CD4-positive, alpha-beta T cell treated with Interleukin-1 beta for 1 hour (primary cell): ENCODE measurements at places on chromosomes 3 and 15.
A peak's percentile ranks its signal among the peaks of the same experiment; 100 is the strongest.

GRCh38 chr3:193771011-193771652 lies 178.1 kb downstream of the OPA1 start:
- DNase-seq = no peak

DNA sequence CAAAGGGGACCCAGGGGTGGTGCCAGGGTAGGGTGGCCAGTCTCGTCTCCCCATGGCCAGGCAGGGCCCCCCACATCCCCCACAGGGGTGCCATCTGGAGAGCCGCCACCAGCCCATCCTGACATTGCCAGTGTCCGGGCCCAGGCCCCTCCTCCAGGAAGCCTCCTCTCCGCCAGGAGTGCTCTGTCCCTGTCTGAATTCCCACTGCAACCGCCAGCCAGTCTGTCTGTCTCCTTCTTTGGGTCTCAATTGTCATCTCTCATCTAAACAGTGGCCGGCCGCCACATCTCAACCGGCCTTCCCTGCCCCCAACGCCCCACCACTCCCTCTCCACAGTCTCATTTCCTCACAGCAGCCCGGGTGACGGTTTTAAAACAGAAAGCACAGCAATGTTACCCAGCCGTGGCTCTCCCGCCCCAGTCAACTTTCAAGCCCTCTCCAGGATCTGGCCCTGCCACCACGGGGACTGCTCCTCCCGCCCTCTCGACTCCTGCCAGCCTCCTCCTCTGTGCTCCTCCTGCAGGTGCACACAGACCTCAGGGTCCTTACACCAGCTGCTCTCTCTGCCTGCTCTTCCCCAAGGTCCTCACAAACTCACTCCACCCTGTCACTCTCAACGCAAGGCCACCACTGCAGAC lies 57.0 kb downstream of the IQSEC1 start:
- DNase-seq = peak; percentile 70

DNA sequence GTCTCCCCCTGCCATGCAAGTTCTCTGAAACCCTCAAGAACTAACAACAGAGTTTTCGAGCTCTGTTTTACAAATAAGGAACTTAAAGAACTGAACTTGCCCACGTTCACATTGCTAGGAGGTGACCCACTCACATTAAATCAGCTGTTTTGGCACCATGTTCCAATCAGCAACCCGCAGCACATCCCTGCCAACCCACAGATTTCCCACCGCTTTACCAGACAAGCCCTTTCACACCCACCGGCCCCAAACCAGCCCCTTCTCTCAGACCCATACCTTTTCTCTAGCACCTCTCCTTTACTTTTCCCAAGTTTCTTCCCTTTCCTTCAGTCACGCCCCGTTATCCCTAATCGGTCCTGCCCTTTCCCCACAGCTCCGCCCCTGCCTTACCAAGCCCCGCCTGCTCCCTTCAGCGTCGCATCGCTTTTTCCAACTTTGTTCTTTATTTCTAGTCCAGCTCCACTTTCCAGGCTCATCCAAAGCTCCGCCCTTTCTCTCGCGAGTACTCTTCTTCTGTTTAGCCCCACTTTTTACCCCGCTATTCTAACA lies 804 bp upstream of the BRPF1 start:
- DNase-seq = no peak

GRCh38 chr3:129937717-129938116 lies 36.8 kb upstream of the TRH start:
- no peak for DNase-seq

- DNase-seq = no peak
Measured at GRCh38 chr3:113091417-113091816, 100.6 kb downstream of the GTPBP8 start.

GRCh38 chr3:122940628-122941086 lies 86.9 kb downstream of the SEMA5B start:
- DNase-seq = no peak

DNA sequence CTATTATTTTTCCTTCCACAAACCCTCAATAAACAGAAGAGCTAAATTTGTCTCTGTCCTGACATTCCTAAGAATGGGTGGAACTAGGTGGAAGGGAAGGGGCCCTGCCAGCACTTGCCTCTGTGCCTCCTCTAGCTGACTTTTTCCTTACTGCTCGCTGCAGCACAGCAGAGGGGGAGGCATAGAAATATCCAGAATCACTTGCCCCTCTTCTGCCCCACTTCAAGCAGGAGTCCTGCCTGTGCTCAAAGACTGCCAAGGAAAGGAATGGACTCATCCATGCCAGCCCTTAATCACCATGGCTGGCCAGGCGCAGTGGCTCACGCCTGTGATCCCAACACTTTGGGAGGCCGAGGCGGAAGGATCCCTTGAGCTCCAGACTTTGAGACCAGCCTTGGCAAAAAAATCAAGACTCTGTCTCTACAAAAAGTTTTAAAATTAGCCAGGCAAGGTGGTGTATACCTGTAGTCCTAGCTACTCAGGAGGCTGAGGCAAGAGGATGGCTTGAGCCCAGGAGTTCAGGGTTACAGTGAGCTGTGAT lies 51.8 kb downstream of the ADCY5 start:
- no peak for DNase-seq

DNA sequence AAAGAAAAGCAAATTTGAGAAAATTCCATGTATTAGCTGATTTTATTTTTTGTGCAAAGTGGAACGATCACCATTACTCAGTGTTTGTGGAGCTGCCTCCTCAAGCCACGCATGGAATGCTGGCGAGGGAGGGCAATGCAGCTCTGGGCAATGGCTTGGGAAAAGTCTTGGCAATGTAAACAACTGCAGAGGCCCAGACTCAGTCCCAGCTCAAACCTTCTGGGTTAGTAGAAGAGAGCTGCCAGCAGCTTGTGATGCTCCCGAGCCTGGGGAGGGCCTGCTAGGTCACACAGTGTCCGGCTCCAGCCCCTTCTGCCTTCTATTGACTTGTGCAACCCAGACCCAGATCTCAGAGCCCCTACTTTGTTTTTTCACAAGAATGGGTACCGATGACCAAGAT lies 4.3 kb downstream of the EPHB1 start:
- no peak for DNase-seq

DNA sequence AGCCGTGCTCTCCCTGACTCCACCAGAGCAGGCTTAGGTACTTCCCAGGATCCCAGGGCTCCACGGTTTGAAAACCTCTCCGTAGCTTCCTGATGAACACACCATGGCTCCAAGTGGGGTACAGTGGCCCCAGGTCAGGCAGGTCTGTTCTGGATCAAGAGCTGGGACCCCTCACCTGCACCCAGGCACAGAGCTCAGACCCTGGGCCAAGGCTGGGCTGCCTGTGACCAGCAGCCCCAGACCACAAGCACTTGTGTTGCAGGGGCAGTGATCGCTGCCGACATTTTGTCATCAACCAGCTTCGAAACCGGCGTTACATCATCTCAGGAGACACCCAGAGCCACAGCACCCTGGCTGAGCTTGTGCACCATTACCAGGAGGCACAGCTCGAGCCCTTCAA lies 5.3 kb downstream of the SH2D7 start:
- no peak for DNase-seq
